ENCODE measurements at places on chromosomes 6 and 20.
A peak's percentile ranks its signal among the peaks of the same experiment; 100 is the strongest.

DNA sequence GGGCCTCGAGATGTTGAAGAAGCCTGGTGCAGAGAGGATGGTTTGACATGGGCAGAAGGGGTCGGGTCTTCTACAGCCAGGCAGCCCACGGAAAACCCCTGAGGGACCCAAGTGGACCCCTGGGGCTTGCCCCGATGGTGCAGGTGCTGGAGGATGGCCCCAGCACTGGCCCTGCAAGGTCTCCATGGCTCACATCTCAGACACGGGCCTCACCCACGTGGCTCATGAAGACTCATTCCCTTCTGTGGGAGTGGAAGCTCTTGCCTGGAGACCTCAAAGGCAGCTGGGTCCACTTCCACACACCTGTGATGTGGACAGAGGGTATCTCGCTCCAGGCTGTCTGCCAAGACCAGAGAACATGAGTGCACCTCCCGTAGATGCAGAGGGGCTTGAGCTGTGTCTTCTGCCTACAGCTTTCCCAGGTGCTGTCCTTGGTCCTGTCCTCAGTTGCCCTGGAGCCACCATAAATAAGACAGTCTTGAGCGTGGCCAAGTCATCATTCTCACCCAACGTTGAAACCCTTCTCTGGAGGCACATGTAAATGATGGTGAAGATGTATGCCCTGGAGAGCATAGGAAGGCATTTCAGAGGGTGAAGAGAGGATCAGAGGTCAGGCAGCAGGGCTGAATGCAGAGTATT is 108.0 kb downstream of the SYNDIG1 start:
- no peak for ATAC-seq

DNA sequence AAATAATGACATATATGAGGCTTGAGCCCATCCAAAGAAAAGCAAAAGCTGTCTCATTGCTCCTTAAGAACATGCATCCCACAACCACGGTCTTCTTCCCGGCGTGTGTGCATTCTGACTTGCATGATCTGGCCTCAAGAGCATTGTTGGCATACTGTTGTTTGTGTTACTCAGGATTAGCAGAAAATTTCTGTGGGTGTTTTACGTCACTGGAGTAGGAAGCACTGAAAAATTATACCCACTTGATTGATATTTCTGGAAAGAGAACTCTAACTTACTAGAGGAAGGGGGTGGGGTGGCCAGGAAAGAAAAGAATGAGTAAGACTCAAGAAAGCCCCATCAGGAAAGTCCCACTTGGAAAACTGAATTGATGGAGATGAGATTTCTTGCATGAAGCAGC is 326.2 kb upstream of the PRDM1 start:
- no peak for ATAC-seq

GRCh38 chr6:28478518-28478917 is 35.2 kb upstream of the ZSCAN23 start:
- no peak for ATAC-seq

DNA sequence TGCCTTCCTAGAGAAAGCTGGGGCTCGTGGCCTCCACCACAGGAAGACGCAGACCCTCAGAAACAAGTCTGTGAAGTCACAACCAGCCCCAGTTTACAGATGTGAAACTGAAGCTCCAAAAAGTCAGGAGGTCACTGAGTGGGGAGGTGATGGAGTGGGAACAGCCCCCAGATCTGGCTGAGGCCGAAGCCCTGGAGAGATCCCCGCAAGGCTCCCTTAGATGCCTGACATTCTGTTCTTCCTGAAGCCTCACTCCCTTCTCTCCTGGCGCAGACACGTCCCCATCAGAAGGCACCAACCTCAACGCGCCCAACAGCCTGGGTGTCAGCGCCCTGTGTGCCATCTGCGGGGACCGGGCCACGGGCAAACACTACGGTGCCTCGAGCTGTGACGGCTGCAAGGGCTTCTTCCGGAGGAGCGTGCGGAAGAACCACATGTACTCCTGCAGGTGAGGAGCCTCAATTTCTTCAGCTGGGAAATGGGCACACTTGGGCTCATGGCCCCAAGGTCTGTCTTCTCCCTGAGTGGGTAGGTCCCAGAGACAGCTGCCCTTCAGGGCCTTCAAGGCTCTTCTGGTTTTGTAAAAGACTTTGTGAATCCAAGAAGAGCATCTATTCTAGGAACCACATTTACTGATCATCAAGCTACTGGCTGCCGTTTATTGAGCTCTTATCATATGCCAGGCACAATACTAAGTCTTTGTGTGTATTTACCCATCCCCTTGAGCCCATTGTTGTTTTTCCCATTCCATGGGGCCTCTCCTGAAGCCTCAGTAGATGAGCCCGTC is 50.5 kb downstream of the HNF4A start:
- ATAC-seq = no peak

DNA sequence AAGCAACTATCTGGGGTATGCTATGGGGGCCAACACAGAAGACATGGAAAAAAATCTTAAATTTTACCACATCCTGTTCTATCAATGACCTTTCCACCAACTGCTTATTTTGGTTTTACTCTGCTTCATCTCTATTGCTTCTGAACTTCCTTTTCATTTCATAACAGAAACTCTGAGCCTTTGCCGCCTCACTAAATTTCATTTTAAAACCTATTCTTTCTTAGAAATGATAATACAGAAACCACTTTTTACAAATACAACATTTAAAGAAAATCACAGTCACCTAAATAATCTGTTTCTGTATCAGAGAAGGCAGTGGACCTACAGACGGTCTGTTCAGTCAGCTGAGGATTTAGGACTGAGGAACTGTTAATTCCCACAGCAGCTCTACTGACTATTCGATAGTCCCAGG is 117.5 kb downstream of the KCNQ5 start:
- ATAC-seq = no peak

- ATAC-seq = no peak
These were observed 22.8 kb upstream of the RBBP8NL start for GRCh38 chr20:62449951-62450691.

DNA sequence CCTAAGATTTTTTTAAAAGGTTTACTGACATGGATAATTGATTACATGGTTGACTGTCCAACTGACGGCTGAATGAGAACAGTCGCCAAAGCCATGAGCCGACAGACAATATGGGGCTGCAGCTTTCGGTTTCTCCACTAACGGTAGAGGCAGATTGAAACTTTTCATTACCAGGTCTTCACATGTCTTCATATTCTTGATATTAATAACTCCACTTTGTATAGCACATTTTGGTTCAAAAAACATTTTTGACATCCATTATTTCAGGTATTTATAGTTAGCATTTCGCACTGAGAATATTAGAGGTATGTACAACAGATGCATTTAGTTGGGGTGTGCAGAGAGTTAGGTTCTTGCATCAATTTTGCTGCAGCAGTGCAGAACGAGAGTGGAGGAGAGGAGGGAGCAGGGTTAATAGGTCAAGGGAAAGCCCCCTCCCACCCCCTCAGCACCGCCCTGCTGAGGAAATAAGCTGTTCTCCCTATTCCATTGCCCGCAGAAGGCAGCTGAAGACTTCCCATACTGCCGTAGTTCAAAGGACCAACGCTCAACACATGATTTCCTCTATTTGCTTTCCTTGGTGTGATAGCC is 73.6 kb upstream of the ADTRP start:
- no peak for ATAC-seq

GRCh38 chr6:2758980-2759379 is 6.2 kb upstream of the WRNIP1 start:
- no peak for ATAC-seq

GRCh38 chr20:19978511-19979210 is 38.5 kb upstream of the NAA20 start:
- no peak for ATAC-seq

DNA sequence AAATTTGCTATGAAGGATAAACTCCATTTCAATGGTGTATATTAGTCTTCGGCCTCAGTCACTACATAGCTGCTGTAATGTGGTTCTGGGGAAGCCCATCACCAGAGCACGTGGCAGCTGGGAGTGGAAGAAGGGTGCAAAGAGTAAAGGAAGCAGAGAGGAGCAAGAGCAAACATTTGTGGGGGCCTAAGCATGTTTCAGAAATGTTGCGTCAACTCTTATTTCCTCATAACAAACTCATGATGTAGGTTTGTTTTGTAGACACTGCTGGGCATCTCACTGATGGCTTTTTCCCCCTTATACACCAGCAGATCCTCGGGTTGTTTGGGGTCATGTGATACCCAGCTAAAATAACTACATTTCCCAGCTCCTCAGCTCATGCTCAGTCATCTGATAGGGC is 37.3 kb downstream of the DOK5 start:
- ATAC-seq = no peak

GRCh38 chr20:45318386-45318939 is 10.4 kb upstream of the MATN4 start:
- no peak for ATAC-seq

DNA sequence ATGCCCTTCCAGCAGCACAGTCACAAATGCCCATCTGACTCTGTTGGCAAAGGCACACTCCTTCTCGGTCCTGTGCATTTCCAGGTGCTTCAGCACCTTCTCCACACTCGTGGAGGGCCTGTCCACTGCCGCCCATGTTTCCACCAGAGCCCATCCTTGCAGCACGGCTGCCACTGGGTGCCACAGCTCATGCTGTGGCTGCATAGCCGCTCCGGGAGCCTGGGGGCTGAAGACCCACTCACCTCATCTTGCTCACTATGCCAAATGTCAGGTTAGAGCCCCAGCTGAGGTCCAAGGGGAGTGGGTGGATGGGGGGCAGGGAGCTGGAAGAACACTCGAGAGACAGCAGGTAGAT is 6.9 kb downstream of the ZKSCAN3 start:
- no peak for ATAC-seq

- ATAC-seq = peak; percentile 76
These were observed 8.9 kb downstream of the SNHG17 start for GRCh38 chr20:38426006-38426897.

GRCh38 chr20:15594158-15594695 is 979.0 kb downstream of the KIF16B start:
- ATAC-seq = no peak

DNA sequence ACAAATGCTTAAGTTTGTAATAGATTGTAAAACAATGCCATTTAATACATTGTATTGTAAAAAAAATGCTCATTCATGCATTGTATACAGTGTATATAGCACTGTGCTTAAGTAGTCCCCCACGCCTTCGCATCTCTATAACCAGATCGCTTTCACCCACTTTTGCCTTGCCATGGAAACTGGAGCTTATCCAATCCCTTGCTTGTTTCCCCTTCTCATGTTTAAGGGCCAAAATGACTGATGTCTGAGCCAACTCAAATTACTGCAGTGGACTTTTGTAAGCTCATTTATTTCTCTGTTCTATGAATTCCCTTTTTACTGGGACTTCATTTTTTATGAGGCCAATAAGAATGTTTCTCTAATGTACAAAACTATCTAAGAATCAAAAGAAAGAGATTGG is 730.9 kb upstream of the GJE1 start:
- ATAC-seq = no peak

- ATAC-seq = no peak
These were observed 124.2 kb downstream of the CEBPB start for GRCh38 chr20:50314678-50315335.

DNA sequence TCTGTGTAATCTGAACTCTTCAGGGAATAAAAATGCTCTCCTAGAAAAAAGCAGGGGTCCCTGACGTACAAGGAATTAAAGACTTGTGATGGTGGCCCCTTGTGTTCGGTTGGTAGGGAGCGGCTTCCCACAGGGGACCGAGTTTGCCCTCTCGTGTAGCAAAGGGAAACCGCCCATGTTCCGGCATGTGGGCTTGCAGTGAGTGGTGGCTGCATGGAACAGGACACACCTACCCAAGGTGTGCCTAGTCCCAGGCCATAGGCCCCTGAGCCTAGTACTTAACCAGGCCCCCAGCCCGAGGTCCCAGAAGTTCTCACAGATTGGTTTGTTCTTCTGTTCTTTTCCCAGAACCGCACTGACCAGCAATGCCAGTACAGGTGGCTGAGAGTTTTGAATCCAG is 15.5 kb downstream of the MYBL2 start:
- ATAC-seq = no peak

DNA sequence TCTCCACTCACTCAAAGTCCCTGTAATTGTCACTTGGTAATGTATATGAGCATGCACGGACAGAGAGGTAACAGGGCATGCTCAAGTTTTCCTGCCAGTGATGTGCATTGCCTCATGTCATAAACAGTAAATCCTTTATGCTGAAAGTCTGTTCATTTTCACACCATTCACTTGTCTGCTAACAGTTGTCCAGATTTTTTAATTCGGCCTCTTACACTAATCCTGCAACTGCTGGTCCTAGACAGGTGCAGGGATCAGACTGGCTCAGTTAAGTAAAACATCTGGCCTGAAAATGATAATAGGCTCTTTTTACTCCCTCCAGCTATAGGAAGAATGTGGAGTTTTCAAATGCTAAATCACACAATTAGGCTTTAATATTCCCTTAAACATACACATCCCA is 185.4 kb upstream of the VGLL2 start:
- ATAC-seq = no peak

DNA sequence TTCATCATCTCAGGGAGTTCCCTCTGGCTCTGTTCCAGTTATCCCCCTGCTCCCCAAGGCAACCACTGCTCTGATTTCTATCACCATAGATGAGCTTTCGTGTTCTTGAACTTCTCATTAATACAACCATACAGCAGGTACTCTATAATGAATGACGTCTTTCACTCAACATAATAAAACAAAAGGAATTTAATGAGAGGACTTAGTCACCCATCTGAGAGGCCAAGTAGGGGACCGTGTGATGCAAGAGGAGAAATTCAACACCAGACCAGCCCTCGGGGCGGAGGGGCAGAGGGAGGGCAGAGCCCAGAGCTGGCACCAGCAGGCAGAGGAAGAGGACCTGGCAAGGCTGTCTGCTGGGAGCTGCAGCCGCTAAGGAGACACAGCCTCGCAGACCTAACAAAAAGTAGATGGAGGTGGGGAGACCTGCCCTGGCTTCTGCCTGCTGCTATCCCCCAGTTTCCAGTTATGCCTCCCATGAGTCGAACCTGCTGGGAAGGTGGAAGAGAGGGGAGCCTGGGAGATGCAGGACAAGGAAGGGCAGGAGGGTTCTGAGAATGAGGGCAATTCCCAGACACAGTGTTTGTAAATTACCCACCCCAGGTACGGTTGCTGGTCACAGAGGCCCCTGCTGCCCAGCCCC is 13.8 kb downstream of the CCN5 start:
- ATAC-seq = peak; percentile 90

GRCh38 chr6:130207979-130208649 is 14.6 kb downstream of the SAMD3 start:
- no peak for ATAC-seq

DNA sequence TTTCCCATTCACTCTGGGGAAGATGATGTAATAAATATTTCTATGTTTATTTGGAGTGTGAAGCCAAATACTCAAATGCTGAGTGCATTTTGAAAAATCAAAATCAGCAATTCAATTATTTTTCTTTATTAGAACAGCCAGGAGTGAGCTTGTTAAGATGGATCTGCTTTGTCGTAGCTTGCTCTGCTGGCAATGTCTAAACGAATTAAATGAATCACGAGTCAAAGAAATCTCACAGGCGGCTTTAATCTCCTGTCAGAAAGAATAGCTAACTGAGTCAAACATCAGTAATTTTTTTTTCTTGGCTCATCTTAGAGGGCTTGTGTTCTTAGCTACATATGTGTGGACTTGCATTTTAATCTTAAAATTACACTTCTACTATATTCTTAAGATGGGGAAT is 100.2 kb upstream of the HMGN3 start:
- ATAC-seq = no peak

- ATAC-seq = no peak
These were observed 22.9 kb downstream of the COL20A1 start for GRCh38 chr20:63315731-63316491.

GRCh38 chr6:135097172-135097571 is 42.5 kb upstream of the HBS1L start:
- no peak for ATAC-seq

- ATAC-seq = no peak
These were observed 22.6 kb upstream of the IL20RA start for GRCh38 chr6:137067399-137067798.

- ATAC-seq = peak; percentile 36
These were observed 68.0 kb downstream of the PLAGL1 start for GRCh38 chr6:143940011-143940597.
